ENCODE measurements at places on chromosomes 7 and 10.

DNA sequence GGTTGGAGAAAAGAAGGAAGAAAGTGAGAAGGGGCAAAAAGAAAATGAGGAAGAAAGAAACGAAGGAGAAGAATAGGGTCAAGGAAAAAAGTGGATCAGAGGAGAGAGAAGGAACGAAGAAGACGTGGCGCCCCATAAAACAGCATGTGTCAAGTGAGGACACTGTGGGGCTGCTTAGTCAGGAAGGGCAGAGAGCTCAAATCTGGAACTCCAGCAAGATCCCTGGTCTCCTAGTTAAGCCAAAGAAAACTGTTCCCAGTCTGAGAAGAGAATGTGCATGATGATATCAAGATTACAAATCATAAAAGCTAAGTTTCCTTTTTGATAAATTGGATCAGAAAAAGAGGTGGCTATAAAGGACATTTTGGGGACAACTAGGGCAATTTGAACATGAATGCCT is 33.0 kb downstream of the CREB3L2 start:
- no peak for DNase-seq
- peaks cover 18% of the 10 kb centered on the region for H3K4me1 ChIP-seq
- no peaks in the 10 kb centered on the region for H3K27me3 ChIP-seq

GRCh38 chr7:77702968-77703472 is 6.8 kb downstream of the RSBN1L start:
- H3K27ac ChIP-seq, result no peak overlapping the region
- no peaks in the 10 kb centered on the region for H3K36me3 ChIP-seq
- no peaks in the 10 kb centered on the region for H3K27me3 ChIP-seq
- DNase-seq, result no peak
- H3K4me3 ChIP-seq, result no peak overlapping the region

DNA sequence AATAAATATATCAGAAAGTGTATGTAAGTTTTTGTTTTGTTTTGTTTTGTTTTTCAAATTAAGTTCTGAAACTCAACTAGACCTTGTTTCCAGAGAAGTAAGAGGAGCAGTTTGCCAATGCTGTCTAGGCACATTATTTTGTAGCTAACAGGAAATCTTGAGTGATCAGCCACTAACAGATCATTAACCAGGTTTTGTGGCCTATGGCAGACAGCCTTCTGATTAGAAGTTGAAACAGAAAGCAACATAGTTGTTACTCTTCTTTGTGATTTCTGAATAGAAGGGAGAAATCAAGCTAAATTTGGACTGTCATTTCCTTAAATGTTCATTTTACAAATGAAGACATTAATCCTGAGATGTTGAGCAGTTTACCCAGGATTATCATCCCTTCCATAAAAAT is 142.6 kb downstream of the PLXDC2 start:
- no peaks in the 10 kb centered on the region for H3K4me1 ChIP-seq
- no peaks in the 10 kb centered on the region for H3K27me3 ChIP-seq
- no peak for DNase-seq
- H3K36me3 ChIP-seq, result no peaks in the 10 kb centered on the region
- H3K27ac ChIP-seq, result no peak overlapping the region

- no peak for DNase-seq
- no peak overlapping the region for H3K4me3 ChIP-seq
- H3K4me1 ChIP-seq, result no peaks in the 10 kb centered on the region
- H3K27ac ChIP-seq, result no peak overlapping the region
Measured at GRCh38 chr7:74525881-74526280, 72.2 kb downstream of the GTF2IRD1 start.
